ENCODE measurements at places on chromosomes 16 and 17.

- no peak for DNase-seq
Observed at GRCh38 chr16:1199347-1200013, 25.6 kb downstream of the TPSG1 start.

- no peak for DNase-seq
Observed at GRCh38 chr16:75301804-75302203, 50.4 kb upstream of the BCAR1 start.

DNA sequence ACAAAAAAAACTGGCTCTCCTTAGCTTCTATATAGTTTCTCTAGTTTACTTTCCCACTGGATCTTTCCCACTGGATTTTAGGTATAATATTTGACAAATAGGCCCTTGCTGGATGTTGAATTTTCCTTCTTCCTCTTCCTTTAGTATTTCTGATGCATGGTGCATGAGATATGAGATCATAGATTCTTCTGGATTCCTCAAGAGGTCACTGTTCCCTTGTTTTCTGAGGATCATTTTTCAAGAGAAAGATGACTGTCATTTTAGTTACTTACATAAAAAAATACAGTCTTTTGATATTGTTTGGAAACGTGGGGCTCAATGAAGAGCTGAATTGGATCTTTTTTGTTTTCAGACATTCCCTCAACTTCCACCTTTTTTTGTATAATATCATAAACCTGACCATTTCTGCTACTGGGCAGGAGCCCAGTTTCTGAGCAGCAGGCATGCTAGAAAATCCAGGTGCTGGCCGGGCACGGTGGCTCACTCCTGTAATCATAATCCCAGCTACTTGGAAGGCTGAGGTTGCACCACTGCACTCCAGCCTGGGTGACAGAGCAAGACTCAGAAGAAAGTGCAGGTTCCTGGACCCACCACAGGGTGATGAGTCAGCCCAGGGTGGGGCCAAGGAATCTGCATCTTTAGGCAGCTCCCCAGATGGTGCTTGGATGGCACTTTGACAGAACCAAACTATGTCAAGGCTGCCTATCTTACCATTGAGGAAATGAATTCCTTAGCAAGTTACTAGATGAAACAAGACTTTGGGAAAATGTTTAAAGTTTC is 70.3 kb downstream of the SDR42E1 start:
- DNase-seq: peak; percentile 13

DNA sequence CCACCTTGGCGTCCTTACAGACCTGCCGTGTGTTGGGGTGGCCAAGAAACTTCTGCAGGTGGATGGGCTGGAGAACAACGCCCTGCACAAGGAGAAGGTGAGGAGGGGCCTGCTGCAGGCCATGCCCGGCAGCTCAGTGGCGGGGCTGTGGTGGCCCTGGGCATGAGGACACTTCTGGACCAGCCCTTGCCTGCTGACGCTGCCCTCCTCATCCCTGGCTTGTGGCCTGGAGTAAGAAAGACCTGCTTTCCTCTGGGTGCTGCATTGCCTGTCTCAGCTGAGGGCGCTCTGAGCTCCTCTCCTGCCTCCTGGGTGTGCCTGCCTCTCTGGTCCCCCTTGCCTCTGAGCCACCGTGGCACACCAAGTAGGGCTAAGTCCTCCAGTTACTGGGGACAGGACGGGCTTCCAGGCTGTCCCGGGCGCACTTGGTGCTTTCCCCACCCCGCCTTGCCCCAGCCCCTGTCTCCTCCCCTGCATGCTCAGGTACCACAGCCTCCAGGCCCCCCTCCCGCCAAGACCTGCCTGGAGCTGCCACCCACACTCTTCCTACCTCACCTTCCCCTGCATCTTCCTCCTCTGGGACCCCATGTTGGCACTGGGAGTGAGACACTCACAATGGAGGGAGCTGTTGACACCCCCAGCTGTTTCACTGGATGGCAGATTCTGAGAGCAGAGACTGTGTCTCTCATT is 8.7 kb downstream of the ENDOV start:
- no peak for DNase-seq

DNA sequence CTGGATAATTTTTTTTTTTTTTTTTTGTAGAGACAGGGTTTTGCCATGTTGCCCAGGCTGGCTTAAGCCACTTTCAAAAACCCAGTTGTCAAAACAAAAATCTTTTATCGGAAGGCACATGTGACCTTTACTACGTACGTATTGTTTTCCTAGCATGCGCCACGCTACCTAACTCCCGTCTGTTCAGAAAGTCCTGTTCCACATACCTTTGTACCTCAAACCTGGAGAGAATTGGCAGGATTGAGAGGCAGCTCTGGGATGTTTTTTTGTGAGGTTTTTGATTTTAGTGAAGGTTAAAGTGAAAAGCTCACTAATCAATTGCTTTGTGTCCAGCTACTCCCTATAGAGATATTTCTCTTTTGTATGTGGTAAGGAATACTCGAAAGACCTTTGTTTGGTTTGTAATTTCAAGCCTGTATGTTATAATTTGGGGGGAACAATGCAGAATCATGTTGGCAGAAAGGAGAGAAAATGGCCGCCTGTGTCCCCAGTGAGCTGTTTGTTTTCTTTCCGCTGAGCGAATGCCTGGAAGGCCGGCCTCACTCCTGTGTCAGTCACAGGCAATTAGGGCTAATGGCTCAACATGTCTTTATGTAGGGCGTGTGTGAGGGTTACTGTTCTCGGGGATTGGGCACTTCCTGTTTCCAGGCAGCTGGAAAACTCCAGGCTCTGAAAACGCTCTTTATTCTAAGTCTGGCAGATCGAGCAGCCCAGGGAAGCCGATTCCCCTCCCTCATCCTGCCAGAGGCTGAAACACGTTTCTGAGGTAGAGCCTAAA is 60.8 kb upstream of the CLEC18A start:
- DNase-seq: no peak

DNA sequence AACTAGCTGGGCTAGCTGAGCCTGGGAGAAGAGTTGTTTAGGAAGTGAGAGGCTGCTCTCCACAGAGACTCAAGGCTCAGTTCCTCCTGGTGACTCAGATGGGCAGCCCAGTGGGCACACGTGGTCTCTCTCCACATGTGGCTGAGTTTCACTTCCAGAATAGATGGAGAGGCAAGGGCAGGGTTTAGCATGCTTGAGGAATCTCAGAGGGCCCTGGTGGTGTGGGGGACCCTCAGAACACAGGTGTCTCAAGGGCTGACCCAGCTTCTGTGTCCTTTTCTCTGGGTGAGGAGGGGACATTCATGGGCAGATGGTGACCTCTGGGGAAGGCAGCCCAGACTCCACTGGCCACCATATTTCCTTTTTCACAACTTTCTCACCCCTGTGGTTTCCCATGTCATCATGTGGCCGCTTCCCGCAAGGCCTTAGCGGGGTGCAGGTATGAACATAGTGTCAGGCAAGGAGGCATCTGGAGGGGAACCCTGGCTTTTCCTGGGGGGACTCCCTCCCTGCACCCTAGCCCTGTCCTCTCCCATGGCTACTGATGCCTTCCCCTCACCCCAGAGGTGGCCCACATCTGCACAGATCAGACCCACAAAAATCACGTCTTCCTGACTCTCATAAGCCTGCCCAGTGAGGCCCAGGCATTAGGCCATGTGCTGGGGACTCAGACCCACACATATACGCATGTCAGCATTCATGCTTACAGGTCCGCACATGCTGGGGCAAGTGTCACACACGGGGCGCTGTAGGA is 3.3 kb downstream of the GRN start:
- no peak for DNase-seq

GRCh38 chr16:68954911-68955635 is 111.7 kb downstream of the TANGO6 start:
- no peak for DNase-seq

DNA sequence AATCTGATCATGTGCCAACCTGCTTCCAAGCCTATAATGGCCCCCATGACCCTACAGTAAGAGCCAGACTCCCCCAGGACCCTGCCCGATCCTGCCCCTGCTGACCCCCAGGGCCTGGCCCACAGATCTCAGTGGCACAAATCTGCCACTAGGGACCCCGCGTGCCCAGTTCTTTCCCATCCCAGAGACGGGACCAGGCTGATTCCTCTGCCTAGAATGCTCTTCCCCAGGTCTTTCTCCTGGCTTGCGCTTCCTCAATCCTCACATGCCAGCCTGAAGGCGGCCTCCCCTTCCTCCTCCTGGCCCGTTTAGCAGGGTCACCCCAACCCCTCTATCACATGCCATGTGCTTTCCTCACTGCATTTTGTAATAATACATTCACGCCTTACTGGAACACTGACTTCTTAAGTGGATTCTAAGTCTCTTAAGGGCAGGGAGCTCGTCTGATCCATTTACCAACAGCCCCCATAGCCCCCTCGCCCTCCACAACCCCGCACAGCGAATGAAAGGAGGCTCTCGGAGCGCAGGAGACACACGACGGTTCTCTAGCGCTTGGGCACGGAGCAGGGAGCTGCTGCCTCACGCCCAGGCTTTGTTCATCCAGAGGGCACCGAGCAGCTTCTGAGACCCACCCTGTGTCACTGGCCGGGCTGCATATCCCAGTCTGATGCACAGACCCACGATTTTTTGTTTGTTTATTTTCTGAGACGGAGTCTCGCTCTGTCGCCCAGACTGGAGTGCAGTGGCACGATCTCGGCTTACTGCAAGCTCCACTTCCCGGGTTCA is 1.2 kb downstream of the TRIM65 start:
- DNase-seq: peak; percentile 30

- no peak for DNase-seq
Observed at GRCh38 chr17:63646488-63646806, 24.2 kb downstream of the MAP3K3 start.

DNA sequence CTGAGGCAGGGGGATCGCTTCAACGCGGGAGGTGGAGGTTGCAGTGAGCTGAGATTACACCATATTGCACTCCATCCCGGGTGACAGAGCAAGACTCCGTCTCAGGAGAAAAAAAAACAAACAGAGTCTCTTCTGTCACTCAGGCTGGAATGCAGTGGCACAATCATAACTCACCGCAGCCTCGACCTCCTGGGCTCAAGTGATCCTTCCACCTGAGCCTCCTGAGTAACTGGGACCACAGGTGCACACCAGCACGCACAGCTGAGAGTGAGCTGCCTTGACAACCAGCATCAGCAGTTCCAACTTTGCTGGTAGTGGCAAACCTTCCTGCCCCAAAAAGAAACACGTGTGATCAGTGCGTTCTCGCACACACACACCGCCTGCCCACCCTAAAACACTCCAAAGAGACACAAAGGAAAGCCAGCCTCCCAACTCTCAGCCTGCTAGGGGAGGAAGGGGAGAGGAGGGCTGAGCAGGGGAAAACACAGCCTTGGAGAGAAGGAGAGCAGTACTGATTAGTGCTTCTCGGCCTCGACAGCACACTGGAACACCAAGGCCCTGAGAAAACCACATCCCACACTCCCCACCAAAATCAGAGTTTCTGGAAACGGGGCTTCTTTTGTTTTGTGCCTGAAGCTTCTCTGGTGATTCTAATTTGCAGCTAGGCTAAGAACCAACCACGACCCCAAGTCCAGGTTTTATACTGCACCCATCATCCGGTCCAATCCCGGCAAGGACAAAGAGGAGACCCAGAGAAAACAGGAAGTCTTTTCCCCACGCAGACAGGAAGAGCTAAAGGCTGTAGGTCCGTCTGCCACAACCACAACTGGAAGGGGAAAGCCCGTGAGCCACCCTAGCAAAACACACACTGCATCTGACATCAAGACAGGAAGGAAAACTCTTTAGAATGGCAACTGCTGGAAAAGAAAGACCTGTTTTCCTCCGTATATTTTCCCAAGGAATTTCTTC is 28.8 kb downstream of the ZCCHC14 start:
- peak; percentile 56 for DNase-seq

GRCh38 chr17:81341516-81342268 is 46.6 kb upstream of the SLC38A10 start:
- DNase-seq: no peak

DNA sequence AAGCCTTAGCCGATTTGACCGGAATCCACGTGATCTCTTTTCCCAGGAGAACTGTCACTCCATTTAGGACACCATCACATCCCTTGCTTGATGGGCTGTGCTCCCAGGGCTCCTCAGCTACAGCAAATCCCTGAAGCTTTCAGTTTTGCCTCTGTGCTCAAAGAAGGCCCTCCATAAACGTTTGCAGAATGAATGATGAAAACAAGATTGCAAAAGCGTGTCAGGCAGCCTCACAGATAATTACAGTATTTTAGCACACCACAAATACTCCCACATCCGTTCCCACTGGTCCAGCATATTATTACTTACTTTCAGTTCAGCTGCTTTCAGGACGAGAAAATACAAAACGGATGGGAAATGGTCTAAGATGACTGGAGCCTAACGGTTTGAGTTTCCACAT is 84.6 kb downstream of the USP31 start:
- no peak for DNase-seq

GRCh38 chr16:6602405-6602804 is 730.2 kb upstream of the RBFOX1 start:
- DNase-seq: no peak

GRCh38 chr17:68290268-68290954 is 516 bp downstream of the SLC16A6 start:
- DNase-seq: peak; percentile 65

DNA sequence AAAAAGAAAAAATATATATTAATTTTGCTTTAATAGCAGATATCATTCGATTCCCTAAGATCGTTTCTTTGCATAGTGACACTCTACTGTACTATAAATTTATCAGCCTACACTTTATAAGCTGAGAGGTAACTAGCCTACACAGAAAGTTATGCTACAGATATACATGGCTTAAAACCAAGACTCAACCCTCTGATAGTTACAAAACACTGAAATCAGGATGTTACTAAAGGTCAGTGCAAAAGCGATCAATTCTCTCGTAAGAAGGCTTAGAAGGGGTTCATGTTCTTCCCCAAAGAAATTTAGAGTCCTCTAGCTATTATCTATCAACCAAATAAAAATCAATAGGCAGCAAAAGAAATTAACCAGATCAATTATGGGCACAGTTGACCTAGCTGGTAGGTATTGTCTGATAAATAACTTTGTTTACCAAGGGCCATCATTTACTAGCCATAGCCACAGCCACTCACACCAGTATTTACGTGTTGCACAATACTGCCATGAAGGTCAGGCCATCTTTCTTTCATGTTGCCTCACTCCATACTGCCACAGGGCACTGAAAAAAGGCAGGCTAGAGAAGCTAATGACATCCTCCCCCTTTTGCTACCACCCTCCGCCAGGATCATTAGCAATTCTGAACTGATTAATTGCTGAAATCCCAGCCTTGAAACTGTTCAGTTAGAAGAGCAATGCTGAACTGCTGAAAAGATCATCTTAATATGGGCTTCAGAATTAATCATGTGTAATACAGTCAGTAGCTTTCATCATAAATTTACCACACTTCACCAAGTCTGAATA is 43.7 kb downstream of the RND2 start:
- no peak for DNase-seq

- no peak for DNase-seq
Observed at GRCh38 chr17:80763293-80763867, 218.7 kb downstream of the RPTOR start.

- no peak for DNase-seq
Observed at GRCh38 chr17:1686086-1686485, 1.4 kb upstream of the PRPF8 start.

GRCh38 chr16:56777482-56777881 is 47.6 kb downstream of the NUP93 start:
- no peak for DNase-seq

DNA sequence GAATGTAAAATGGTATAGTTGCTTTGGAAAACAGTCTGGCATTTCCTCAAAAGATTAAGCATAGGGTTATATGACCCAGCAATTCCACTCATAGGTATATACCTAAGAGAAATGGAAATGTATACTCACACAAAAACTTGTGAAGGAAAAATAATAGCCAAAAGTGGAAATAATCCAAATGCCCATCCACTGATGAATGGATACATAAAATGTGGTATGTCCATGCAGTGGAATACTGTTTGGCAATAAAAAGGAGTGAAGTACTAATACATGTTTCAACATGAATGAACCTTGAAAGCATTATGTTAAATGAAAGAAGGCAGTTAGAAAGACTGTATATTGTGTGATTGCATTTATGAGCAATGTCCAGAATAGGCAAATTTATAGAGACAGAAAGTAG is 25.1 kb downstream of the NUP93 start:
- no peak for DNase-seq
